ENCODE measurements at places on chromosomes 7 and 10.

DNA sequence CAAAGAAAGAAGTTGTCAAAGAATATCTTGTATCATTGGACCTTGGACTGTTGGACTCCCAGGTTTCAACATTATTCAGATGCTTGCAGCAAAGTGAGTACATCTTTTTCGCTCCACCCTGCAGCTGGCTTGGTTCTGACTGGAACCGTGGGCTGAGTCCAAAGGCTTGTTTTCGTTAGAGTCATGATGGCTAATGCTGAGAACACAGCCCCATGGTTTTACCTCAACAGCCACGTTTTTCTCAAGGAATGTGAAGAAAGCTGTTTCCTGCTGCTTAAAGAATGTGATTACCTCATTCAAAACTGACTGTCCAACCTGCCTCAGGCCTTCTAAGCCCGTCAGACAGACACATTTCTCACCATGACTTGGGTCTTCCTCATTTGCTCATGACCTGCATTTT is 69.5 kb downstream of the STEAP1B start:
- DNase-seq, result no peak

DNA sequence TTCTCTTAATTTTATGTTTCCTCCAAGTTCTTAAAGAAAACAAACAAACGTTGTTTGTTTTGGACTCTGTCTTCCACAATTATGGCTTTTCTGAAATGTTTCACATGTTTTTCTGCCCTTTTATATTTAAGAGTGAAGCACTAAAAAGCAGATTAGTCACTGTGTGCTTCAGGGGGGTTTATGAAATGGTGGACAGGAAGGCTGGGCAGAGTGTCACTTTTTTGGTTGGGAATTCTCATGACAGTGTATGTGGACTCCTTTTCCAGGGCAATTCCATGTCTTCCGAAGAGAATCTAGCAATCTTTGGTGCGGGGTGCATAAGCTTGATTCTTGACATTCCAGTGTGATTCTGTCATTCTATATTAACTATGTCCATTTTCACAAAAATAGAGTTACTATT is 669.4 kb downstream of the PARD3 start:
- no peak for DNase-seq

DNA sequence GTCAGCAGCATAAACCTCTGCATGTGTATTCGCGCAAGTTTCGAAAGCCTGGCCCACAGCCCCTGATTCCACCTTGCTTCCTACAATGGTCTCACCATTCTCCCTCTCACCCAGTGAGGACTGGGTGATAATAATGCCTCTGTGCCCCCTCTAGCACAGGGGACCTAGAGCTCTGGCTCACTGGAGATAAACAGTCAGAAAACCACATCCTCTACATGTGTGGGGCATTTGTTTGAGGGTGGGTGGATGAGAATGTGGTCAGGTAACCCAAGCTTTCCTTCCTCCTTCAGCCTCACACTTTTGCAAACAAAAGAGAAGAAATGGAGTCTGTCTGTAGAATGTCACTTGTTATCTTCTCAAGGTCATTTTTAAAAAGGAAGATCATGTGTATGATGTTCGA is 373.5 kb downstream of the KCNMA1 start:
- no peak for DNase-seq

- no peak for DNase-seq
Measured at GRCh38 chr7:157475601-157476000, 138.8 kb downstream of the DNAJB6 start.

- no peak for DNase-seq
Measured at GRCh38 chr10:122348935-122349361, 25.6 kb upstream of the PLEKHA1 start.

- no peak for DNase-seq
Measured at GRCh38 chr10:43979551-43979950, 330.9 kb upstream of the ZNF32 start.

DNA sequence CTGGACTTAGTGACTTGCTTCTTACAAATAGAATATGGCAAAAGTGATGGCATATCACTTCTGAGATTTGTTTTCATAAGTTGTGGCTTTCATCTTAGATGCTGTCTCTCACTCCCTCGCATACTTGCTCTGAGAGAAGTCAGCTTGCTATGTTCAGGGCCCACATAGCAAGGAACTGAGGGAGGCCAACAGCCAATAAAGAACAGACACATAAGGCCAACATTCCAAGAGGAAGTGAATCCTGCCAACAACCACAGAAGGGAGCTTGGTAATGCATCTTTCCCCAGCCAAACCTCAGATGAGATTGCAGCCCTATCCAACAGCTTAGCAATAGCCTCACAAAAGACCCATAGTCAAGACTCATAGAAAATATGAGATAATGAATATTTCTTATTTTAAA is 39.2 kb upstream of the DMTF1 start:
- no peak for DNase-seq

DNA sequence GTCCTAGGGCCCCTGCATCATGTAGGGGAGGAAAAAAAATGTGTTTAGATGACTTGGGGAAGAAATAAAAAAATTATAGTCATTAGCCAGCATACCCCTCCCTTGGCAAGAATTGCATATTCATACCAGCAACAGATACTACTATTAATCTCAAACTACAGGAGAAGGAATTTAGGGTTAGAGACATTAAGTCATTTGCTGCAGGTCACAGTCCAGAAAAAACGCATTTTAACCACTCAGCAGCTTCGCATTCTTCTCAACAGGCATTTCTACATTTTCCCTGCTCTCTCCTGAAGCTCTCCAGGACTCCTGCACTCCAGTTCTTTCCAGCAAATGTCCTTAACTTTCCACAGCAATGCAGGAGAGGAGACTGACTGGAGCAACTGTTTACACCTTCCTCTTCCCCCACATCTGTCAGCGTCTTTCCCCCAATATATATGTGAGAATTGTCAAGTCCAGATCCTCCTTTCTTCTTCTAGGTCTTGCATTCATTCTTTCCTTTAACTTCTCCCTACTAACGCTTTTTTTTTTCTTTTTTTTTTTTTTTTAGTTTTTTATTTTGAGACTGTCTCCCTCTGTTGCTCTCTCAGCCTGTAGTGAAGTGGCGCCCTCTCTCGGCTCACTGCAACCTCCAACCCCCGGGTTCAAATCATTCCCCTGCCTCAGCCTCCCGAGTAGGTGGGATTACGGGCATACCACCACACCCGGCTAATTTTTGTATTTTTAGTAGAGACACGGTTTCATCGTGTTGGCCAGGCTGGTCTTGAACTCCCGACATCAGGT is 35.6 kb downstream of the PRPS1L1 start:
- no peak for DNase-seq

DNA sequence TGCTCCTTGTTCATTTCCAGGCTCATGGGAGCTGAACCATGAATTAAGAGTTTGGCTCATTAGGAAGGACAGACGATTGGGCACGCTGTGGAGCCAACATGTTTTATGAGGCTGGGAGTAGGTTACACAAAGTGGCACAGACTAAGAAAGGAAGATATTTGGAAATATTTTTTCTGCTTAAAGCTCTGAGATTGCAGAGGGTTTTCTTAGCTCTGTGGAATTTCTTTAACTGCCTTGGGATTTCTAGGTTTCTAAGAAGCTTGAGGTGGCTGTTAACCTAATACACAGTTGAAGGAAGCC is 344.6 kb downstream of the RNLS start:
- DNase-seq, result no peak

- DNase-seq, result no peak
Measured at GRCh38 chr10:14025283-14026189, 305.2 kb downstream of the FRMD4A start.

DNA sequence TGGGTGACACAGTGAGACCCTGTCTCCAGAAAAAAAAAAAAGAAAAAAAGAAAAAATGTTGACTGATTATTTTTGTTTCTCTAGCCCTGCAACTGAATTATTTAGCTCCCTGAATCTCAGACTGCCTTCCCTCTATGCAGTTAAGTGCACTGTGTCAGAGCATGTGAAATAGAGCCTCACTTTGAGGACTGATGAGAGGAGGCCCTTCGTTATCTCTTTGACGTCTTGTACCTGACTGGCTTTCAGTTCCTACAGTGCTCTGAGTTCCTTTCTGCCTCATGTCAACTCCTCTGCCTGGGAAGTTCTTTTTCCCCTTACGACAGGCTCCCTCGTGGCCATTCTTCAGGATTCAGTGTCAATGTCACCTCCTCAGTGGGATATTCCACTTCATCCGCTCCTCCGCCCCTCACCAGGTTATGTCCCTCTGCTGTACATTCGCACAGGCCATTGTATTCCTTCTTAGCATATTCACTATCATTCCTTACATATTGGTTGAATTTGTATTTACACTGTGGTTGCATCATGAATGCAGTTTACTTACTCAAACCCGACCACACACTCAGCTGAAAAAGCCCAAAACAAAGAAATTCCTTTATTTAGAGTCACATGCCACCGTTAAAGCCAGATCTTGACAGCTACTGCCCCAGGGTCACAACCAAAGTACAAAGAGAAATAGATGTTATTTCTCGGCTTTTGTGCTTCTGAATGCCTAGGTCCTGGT is 18.1 kb upstream of the CAMK2G start:
- DNase-seq, result no peak

DNA sequence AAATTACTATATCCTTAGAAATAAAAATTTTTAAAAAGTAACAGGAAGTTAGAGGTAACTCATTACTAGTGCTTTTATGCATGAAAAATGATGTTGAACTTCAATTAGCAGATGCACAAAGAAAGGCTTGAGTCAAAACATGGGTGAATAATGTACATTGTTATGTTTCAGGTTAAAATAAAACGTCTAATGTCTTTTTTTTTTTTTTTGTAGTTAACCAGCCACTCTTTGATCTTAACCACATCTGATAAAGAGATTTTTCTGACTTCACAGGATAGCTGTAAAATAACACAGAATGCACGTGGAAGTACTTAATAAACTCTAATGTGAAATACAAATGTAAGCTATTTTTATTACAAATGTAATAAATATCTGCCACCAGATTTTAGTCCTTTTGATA is 61.7 kb downstream of the GSAP start:
- no peak for DNase-seq

GRCh38 chr10:47036771-47037170 is 125.5 kb downstream of the PTPN20 start:
- DNase-seq, result no peak

GRCh38 chr10:48305905-48306264 is 592 bp upstream of the MAPK8 start:
- DNase-seq, result no peak

DNA sequence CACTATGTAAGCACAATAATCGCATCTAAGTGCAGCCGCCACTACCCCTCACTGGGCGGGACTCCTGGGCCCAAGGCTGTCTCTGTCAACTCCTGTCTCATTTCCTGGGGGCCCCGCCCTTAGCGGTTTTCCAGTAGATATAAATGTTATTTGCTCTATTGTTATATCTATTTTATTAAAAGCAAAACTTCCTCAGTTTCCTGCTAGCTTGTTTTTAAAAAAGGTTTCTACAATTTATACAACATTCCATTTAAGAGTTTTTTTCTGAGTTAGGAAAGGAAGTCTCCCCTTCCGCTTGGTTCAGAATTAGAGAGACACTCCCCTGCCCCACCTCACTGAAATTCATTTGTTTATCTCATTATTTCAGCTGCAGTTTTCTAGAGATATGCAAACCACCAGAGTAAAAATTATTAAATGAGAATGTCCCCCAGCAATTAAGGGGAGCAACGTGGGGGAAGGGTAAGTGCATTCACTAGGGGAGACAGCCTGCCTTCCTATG is 82.7 kb downstream of the RAMP3 start:
- no peak for DNase-seq

GRCh38 chr7:135884495-135885232 is 92.5 kb downstream of the MTPN start:
- no peak for DNase-seq

GRCh38 chr7:54783952-54784351 is 24.9 kb upstream of the SEC61G start:
- DNase-seq, result no peak

- no peak for DNase-seq
Measured at GRCh38 chr7:31190906-31191305, 138.8 kb downstream of the ADCYAP1R1 start.

- no peak for DNase-seq
Measured at GRCh38 chr7:70005891-70006260, 407.6 kb downstream of the AUTS2 start.
